Activated naive CD8-positive, alpha-beta T cell treated with anti-CD3 and anti-CD28 coated beads, Interleukin-2, amount 10 ng/mL, durations not matched to agents 7 days and 5 days (primary cell): ENCODE measurements at places on chromosomes 7 and 10. TPM values are rescaled to one million over a fixed set of nuclear protein-coding genes. Genes with fewer than 3 reads are reported as not detected.

The PRPS1L1 gene
- total RNA-seq: not detected

The ASB10 gene
- not detected for total RNA-seq

The POT1 gene
- total RNA-seq: 39.1 TPM

The INTS15 gene
- 47.3 TPM for total RNA-seq

DNA sequence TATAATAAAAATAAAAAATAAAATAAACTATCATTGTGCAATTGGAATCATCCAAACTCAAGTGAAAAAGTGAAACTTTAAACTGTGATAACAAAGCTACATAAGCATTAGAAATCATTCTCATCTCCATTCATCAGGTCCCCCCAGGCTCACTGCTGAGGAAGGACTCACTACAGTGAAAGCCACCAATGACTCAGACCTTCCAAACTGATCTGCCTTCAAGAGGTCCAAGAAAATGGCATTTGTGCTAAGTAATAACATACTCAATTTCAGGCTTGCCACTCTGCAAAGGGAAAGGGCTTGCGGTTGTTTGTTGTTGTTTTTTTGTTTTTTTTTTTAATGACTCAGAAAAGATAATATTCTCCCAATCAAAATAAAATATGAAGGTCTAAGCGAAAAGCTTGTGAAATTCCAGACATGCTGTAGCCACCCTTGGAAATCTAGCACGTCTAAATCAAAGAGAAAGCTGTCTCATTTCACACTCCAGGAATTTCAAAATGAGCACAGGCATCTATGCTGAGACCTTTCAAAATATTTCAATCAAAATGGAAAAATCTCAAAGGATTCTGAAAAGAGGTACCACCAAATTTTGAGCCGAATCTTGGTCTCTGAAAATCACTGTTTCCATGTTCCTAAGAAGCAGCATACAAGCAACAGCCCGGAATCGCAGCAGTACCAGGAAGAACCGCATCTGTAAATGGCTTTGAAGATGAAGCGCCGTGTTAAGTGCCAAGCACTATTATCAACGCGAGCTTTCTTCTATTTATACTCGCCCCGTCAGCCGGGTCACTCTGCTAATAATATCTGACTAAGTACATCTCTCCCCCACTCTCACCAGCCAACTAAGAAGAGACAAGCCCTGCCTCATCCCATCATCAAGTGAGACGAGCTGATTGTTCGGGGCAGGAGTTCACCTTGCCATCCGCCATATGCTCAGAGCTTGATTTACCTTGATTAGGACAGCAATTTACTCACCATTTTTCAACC lies 13.5 kb downstream of the SFMBT2 start:
- H3K27me3 ChIP-seq: no peaks in the 10 kb centered on the region
- no peak overlapping the region for H3K27ac ChIP-seq
- peaks cover 39% of the 10 kb centered on the region for H3K4me1 ChIP-seq
- peaks cover 47% of the 10 kb centered on the region for H3K36me3 ChIP-seq
- DNase-seq: no peak
- H3K4me3 ChIP-seq: no peak overlapping the region

The VGF gene
- total RNA-seq: 0.17 TPM

DNA sequence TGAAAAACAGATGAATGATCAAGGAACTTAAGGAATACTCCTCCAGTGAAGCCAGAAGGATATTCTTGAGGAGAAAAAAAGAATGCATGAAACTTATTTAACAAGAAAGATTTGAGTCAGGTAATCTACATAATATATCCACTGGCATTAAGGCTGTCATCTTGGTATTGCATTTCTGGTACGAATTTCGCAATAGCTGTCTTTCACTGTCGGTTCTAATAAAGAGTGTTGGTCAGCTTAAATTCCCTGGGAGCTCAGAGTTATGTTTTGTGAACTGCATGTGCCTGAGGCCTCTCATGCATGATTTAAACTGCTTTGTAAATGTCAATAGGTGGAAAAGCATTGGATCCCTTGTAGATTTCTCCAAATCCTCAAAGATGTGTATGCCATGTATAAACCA lies 565.3 kb upstream of the GALNT17 start:
- peaks cover 2% of the 10 kb centered on the region for H3K27me3 ChIP-seq
- no peaks in the 10 kb centered on the region for H3K36me3 ChIP-seq
- no peak overlapping the region for H3K27ac ChIP-seq
- H3K4me3 ChIP-seq: no peak overlapping the region
- no peaks in the 10 kb centered on the region for H3K4me1 ChIP-seq
- no peak for DNase-seq
